Activated CD4-positive, alpha-beta T cell treated with anti-CD3 and anti-CD28 coated beads, Interleukin-2, amount 10 ng/mL, durations not matched to agents 24 days and 14 days (primary cell): ENCODE measurements at places on chromosomes 2 and 18. TPM values are rescaled to one million over a fixed set of nuclear protein-coding genes. Genes with fewer than 3 reads are reported as not detected.

The DYSF gene
- total RNA-seq = 0.36 TPM in 1 of 2 replicates, not detected in the other

The PLEK gene
- total RNA-seq = 0.26 and 0.62 TPM in 2 replicates

DNA sequence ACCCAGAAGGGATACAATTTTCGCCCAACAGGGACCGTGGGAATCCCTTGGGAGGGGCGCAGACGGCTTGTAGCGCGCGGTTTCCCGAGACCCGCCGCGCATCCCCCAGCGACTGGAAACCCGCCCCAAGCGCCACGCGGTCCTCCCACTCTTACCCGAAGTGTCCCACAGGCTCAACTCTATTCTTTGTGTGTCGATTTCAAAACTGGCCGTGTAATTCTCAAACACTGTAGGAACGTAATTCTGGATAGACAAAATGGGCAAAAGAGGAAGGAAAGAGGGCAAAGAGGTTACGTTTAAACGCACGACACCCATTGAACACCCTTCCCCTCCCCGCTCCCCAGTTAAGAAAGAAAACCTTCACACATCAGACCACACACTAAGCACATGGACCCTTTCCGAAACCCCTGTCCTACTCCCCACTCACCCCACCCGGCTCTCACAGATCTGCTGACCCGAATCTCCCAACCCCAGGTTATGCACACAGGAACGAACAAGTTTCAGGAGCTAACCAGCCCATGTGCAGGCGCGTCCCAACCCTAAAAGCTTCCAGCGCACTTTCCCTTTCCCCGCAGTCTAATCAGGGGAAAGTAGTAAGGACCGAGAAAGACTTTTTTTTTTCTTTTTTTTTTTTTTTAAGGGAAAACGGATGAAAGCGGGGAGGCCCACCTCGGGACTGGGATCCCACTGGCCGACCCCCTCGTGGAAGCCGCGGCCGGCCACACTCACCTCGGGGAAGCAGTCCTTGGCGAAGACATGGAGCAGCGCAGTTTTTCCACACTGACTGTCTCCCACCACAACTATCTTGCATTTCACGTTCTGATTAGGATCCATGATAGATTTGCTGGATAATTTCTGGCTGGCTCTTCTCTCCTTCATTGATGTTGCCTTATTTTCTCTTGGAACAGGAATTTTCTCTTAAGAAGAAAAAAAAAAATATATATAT is 655 bp downstream of the RND3 start:
- H3K4me1 ChIP-seq = peaks cover 11% of the 10 kb centered on the region
- peak overlapping the region; percentile 63 for H3K4me3 ChIP-seq
- no peak for DNase-seq
- no peaks in the 10 kb centered on the region for H3K36me3 ChIP-seq
- peaks cover 54% of the 10 kb centered on the region for H3K27me3 ChIP-seq
- H3K27ac ChIP-seq = no peak overlapping the region

GRCh38 chr2:201507725-201508124 is 56.2 kb downstream of the STRADB start:
- no peak for DNase-seq
- H3K4me1 ChIP-seq = no peaks in the 10 kb centered on the region
- H3K27me3 ChIP-seq = peaks cover 2% of the 10 kb centered on the region
- H3K4me3 ChIP-seq = no peak overlapping the region

- no peak overlapping the region for H3K4me3 ChIP-seq
- H3K27me3 ChIP-seq = no peaks in the 10 kb centered on the region
- no peak overlapping the region for H3K27ac ChIP-seq
- no peak for DNase-seq
- H3K4me1 ChIP-seq = no peaks in the 10 kb centered on the region
Measured at GRCh38 chr2:189960346-189960745, 102.2 kb downstream of the MSTN start.

GRCh38 chr2:231348173-231348572 is 47.3 kb upstream of the B3GNT7 start:
- DNase-seq = no peak
- H3K36me3 ChIP-seq = no peaks in the 10 kb centered on the region
- H3K27me3 ChIP-seq = peaks cover 26% of the 10 kb centered on the region
- no peaks in the 10 kb centered on the region for H3K4me1 ChIP-seq
- H3K27ac ChIP-seq = no peak overlapping the region
- no peak overlapping the region for H3K4me3 ChIP-seq

DNA sequence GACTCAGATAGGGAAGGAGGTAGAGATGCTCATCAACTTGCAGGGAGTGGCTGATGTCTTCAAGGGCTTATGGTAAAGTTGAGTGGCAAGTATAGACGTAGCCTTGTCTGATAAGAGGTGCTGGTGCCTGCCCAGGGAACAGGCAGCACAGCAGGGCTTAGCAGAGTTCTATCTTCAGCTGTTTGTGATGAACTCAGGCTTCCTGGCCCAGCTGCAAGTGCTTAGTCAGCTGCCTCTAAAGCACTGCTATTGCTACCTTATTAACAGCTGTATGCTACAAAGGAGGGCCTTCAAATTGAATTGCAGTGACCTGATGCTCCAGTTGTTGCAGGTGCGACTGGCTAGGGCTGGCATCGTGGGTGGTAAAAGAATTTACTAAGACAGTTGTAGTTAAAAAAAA is 82.1 kb downstream of the TSN start:
- no peaks in the 10 kb centered on the region for H3K4me1 ChIP-seq
- H3K27ac ChIP-seq = no peak overlapping the region
- no peaks in the 10 kb centered on the region for H3K36me3 ChIP-seq
- no peak overlapping the region for H3K4me3 ChIP-seq
- no peak for DNase-seq

DNA sequence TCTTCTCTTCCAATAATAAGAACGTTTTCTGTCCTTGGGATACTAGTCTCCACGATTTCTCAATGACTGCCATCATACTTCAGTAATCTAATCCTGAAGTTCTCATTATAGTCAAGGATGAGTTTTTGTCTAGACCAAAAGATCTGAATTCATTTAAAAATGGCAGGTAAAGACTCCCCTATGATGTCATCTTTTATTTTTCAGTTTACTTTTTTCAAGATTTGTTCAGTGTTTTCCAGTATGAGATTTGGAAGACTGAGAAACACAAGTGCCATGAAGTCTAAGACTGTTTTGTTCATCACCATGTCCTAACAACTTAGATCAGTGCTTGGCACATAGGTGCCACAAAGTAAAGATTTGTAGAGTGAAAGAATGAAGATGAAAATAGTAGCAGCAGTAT is 35.8 kb upstream of the PPP4R3B start:
- no peaks in the 10 kb centered on the region for H3K4me1 ChIP-seq
- DNase-seq = no peak

- H3K4me3 ChIP-seq = no peak overlapping the region
- no peaks in the 10 kb centered on the region for H3K4me1 ChIP-seq
- no peak for DNase-seq
- no peaks in the 10 kb centered on the region for H3K27me3 ChIP-seq
Measured at GRCh38 chr2:153059338-153060052, 341.1 kb downstream of the ARL6IP6 start.

DNA sequence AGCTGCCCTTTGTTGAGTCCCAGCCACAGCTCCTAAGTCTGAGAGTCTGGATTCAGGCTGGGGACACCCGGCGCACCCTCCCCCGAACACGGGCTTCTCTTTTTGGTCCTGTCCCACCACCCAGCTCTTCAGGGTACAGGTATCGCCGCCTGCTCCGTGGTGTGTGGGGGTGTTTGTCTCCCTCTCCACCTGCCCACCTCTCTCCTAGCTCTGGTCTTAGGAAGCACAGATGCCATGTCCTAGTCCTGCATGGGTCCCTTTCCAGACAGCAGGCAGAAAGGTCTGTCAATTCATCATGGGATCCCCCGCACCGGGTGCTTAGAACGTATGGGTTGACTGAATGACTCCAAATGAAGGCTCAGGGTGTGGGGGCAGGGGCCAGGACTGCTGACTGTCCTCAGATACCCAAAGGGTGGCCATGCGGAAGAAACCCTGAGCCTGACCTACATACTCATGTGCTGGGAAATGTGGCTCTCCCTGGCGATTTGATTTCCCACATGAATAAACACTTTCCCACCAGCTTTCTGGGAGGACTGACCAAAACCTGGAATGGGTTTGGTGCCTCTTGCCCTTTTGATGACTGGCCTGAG is 156.8 kb downstream of the CELF4 start:
- H3K4me1 ChIP-seq = no peaks in the 10 kb centered on the region
- H3K27ac ChIP-seq = no peak overlapping the region
- no peaks in the 10 kb centered on the region for H3K36me3 ChIP-seq
- H3K27me3 ChIP-seq = no peaks in the 10 kb centered on the region
- DNase-seq = no peak

DNA sequence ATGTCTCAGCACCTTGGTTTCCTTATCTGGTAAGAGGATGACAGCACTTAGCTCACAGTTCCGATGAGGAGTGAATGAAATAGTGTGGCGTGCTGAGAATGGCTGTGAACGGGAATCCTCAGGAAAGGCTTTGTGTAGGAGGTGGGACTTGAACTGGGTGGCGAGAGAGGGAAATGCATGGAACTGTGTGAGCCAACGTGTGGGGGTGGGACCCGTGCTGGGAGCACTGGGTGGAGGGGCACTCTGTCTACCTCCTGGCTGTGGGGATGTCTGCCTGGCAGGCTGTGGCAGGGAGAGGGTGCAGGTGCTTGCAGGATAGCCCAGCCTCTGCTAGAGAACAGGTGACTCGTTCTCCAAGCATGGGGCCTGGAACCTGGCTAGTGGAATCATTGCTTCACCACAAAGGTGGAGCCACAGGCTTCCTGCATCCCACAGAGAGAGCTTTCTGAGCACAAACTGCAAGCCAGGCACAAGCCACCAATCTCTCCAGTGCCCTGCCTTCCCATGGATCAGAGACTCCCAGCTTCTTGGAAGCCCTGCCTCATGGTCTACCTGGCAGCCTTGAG is 145.2 kb downstream of the CELF4 start:
- no peak overlapping the region for H3K27ac ChIP-seq
- DNase-seq = no peak
- no peaks in the 10 kb centered on the region for H3K4me1 ChIP-seq
- H3K4me3 ChIP-seq = no peak overlapping the region
- no peaks in the 10 kb centered on the region for H3K36me3 ChIP-seq
